ENCODE measurements at places on chromosomes 5 and 9.

- DNase-seq, result no peak
These were observed 221.4 kb downstream of the CFAP90 start for GRCh38 chr5:7629561-7629960.

DNA sequence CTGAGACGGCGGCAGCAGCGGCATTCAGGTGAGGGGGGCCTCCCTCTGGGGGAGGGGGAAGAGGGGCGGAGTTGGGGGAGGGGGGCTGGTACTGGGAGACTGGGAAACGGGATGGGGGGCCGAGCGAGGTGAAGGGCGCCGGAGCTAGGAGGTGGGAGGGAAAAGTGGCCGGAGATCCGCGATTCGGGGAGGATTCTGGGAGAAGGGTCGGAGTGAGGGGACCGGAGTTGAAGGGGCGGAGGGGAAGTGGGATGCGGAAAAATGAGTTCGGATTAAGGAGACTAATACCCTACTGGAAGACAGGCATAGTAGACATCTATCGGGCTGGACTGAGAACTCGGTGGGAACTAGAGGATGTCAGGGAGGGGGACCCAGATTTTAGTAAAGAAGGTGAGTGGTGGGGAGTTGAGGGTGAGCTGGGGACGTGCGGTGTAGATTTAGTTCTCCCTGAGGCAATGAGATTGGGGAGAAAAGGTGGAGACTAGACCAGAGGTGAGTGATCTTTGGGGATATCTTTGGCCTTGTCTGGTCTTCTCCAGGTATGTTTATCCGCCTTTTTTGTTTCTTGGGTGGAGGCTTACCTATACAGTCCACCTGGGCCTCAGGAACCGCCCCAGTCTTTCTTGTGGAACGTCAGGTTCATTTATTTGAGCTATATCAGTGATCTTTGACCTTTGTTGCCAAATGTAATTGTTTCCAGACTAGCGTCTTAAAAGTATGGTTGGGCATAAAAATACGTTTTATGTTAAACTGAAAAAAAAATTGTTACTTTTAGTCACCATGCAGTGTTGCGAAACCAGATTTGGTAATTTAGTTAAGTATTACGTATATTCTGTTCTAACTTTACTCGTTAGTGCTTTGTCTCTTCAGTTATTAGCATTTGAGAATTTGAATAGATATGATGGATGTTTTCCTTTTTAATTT is 632 bp downstream of the UBAP1 start:
- no peak for DNase-seq

DNA sequence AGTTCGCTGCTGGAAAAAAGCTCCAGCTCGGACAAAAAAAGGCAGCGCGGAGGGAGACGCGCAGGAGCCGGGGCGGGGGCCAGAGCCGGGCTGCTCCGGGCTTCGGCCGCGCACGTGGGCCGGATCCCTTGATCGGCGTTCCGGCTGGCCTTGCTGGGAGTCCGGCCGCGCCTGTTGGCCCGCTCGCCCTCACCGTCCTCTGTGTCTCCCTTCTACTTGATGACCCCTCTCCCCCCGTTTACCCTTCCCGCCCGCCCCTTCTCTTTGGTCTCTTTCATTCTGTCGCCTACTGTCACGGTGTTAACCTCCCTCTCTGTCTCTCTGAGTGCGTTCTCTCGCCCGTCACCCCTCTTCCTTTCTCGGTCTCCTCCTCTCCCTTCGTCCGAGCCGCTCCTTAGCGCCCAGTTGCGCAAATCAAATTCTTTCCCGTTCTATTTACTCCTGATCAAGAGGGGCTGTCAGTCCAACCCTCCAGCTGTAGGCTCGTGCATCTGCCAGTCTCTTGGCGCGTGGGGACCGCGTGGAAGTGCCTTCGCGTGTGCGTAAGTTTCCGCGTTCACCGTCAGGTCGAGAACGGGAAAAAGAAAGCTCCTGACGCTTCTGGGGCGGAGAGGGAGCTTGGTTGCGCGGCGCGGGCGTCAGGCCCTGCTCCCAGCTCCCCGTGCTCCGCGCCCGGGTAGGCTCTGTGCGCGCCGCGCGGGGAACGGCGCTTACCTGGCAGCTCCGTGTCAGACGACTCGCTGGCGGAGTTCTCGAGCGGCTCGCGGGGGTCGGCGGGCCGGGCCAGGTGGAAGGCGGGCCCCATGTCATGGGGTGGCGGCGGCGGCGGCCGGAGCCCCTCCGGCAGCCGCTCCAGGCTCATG is 798 bp downstream of the PITX1 start:
- DNase-seq, result no peak

DNA sequence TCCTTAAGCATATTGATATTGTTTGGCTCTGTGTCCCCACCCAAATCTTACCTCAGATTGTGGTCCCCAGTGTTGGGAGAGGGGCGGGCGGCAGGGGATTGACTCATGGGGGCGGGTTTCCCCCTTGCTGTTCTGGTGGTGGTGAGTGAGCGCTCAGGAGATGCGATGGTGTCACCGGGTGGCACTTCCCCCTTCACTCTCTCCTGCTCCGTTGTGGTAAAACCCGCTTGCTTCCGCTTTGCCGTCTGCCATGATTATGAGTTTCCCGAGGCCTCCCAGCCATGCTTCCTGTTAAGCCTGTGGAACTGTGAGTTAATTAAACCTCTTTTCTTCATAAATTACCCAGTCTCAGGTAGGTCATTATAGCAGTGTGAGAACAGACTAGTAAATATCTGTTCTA is 229.1 kb downstream of the IRX2 start:
- no peak for DNase-seq

DNA sequence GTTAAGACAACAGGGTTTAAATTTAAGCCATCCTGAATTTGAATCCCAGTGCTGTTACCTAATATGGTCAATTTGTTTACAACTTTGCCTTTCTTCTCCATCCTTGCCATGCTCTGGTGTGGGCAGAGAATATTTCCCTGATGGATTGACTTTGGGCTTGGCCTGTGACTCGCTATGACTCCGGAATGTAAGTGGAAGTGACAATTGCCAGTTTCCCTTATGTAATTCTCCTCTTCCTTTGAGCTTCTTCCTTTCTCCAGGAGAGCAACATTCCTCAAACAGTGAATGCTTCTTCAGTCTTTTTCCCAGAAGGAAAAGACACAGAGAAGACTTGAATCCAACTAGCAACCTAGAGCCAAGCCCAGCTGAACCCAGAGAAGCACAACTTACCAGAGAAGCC is 159.1 kb downstream of the LURAP1L start:
- DNase-seq, result no peak

Measured in cortex of kidney (tissue), 1 donor.